Diencephalon (tissue), 1 donor: ENCODE measurements at places on chromosomes 6 and 20. TPM values are rescaled to one million over a fixed set of nuclear protein-coding genes. Genes with fewer than 3 reads are reported as not detected.

The LY6G6F gene
- total RNA-seq, result not detected

The PCK1 gene
- not detected for total RNA-seq

The PTGIS gene
- 11.1 TPM for total RNA-seq

The METTL24 gene
- 2.8 TPM for total RNA-seq
